ENCODE measurements at places on chromosomes 5 and 9. TPM values are rescaled to one million over a fixed set of nuclear protein-coding genes. Genes with fewer than 3 reads are reported as not detected.

GRCh38 chr5:116424951-116425350, 149.7 kb downstream of the SEMA6A start:
- DNase-seq: no peak

The KIF12 gene
- 174 TPM for polyA plus RNA-seq

DNA sequence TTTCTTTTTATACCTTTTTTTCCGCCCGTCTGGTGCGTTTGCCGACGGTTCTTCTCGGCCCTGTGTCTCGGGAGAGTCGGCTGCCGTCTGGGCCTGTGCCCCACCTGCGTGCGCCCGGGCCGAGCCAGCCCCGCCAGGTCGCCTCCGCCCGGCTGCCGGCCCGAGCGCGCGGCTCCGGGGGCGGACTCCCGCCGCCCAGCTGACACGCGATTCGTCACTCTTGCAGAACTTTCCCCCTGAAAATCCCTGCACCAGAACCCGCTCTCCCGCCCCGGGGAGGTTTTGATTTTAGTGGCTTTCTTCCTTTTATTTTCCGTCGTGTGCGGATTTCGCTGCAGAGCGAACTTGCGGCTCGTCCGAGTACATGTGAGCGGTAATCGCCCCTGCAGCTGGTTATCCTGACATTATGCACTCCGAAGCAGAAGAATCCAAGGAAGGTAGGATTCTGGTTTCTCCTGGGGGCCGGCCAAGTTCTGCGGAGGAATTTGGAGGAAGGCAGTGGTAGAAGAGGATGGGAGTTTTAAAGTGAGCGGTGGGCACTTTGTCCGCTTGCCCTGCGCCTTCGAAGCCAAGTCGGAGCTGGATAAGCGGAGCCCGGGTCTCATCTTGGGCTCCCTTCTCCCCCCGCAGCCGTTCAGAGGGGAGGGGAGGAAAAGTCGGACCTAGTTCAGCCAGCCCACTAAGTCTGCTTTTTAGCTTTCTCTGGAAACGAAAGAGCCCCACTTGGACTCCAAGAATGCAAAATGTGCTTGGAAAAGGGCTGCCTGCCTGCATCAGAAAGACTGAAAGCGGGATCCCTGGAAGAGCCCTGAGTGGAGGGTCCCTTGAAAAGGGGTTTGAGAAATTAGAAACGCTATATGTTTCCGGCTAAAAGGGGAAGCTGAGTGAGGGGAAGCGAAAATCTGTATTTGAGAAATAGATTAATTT, at the start of gene TNFAIP8:
Gene TNFAIP8, plus strand, starts transcription at position 335 of the 927 bp plus-strand sequence. Its CDS starts 72 bp downstream, at position 407.
- DNase-seq: peak; percentile 77

DNA sequence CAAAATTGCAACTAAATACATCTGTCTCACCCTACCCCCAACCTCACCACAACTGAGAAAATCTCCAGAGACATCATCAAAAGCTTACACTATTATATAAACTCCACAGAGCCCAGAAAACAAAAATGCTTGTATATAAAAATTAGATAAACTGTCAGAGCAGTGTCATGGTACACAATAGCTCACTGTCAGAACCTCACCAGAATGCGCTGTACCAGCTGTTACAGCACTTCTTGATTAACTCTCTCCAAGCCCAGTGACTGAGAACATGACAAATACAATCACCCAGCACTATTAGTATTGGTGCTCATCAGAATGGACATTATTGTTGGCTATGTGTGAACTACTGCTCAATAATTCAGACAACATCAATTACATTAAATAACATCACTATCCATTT, 65.7 kb downstream of the ZDHHC21 start:
- no peak for DNase-seq

The GGTA1 gene
- 7.2 TPM for polyA plus RNA-seq
